ENCODE measurements at places on chromosomes 16 and 17.

- DNase-seq: peak; percentile 30
Measured at GRCh38 chr16:22161999-22162655, at the start of gene SDR42E2. Gene SDR42E2 (plus strand): TSS chr16:22162506. CDS start chr16:22165583, 3,077 bp downstream.

- no peak for DNase-seq
Measured at GRCh38 chr16:89431630-89432029, 58.7 kb downstream of the ANKRD11 start.

DNA sequence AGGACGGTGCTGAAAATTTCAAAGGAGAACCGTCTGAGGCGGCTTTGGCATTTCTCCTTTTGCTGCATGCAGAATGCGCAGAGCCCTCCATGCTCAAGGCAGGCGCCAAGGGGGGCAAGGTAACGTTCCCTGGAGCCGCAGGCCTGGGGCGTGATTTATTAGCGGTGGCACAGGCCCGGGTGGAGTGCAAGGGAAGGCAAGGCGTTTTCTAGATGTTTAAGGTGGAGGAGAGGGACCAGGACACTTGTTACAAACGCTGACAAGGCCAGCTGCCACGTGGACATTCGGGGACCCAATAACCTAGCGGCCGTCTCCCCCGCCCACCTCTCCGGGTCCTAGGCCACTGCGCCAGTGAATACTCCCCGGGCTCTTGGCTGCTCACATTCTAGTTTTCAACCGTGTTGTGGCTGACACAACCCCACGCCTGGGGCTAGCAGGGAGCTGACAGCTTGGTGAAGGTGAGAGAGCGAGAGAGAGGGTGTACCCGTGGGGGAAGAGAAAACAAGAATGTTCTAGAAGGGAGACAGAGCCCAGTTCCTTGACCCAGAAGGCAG, 250.1 kb downstream of the C16orf95 start:
- DNase-seq: no peak

DNA sequence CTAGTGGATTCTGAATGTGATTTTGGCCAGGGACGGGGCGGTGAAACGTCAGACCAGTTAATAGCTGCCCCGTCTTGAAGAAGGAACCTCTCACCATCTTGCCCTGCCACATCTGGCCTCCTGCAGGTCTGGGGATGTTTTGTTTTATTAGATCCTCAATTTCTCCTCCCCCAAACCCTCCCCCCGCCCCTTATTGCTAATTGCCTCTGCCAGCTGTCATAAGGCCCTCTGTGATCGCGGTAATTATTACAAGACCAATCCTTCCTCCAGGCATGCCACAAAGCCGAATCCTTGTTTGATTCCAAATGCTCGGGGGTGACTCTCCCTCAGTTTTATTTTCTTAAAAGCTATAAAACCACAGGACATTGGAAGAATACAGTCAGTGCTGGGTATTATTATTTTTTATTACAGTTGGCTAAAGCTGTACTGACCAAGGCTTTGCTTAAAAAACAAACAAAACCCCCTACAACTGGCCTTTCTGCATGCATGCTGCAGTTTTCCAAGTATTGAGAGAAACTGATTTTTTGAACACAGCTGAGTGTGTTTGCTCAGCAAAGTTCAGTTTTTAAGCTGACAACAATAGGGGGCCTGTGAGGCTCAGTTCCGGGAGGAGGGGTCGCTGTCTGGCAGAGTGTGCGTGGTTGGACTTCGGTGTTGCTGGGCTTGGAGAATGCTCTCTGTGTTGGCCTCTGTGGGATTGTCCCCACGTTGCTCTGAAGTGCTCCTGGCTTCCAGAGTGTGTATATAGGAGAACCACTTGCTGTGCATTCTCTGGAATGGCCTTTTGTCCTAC, 1.7 kb downstream of the KSR1 start:
- DNase-seq: no peak

DNA sequence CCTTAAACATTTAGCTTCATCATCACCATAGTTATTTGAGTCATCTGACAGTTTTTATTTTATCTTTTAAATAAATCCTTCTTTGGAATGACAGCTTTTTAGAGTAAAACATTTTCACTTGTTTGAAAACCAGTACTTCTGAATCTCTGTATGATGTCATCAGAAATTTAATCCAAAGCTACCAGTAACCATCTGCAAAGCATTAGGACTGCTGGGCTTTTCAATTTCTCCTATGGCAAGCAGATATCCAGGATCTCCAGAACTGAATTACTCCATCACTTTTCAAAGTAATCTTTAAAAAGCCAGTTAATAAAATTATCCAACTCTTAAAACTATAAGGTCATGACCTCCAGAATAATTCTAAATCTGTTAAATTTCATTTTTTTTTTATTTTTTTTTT, 51.5 kb downstream of the CHCT1 start:
- no peak for DNase-seq

GRCh38 chr17:59366773-59367656, 35.6 kb downstream of the YPEL2 start:
- DNase-seq: no peak

DNA sequence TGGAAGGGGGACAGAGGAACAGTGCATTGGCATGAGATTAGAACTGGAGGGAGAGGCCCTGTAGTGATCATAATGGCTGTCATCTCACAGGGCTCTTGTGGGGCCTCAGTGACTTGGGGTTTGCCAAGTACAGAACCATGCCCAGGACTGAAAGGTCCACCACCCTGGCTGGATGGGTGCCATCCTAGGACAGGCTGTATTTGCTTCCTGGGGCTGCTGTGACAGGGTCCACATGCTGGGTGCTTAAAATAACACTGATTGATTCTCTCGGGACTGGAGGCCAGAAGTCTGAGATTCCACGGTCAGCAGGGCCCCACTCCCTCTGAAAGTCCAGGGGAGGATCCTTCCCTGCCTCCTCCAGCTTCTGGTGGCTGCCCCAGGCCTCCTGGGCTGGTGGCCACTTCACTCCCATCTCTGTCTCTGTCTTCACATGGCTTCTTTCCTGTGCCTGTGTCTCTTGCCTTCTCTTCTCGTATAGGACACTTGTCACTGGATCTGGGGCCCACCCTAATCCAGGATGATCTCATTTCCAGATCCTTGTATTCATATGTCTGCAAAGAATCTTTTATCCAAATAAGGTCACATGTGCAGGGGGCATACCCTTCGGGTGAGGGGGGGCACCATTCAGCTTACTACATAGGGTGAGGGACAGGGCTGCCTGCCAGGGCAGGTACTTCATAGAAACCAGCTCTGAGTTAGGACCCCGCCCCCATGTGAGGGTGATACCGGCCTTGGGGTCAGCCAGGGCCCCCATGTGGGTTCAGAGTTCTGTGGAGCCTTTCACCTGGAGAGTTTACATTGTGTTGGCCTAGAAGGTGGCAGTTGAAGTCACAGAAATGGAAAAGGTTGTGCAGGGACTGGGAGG, 52.6 kb downstream of the USP22 start:
- DNase-seq: no peak

GRCh38 chr17:44005527-44006271, 1.3 kb downstream of the NAGS start:
- DNase-seq: no peak

GRCh38 chr17:5120036-5120435, 4.2 kb downstream of the USP6 start:
- no peak for DNase-seq

- no peak for DNase-seq
Measured at GRCh38 chr17:7250695-7251627, 573 bp downstream of the CTDNEP1 start.

- no peak for DNase-seq
Measured at GRCh38 chr17:48173191-48173984, 65.8 kb downstream of the SNX11 start.

DNA sequence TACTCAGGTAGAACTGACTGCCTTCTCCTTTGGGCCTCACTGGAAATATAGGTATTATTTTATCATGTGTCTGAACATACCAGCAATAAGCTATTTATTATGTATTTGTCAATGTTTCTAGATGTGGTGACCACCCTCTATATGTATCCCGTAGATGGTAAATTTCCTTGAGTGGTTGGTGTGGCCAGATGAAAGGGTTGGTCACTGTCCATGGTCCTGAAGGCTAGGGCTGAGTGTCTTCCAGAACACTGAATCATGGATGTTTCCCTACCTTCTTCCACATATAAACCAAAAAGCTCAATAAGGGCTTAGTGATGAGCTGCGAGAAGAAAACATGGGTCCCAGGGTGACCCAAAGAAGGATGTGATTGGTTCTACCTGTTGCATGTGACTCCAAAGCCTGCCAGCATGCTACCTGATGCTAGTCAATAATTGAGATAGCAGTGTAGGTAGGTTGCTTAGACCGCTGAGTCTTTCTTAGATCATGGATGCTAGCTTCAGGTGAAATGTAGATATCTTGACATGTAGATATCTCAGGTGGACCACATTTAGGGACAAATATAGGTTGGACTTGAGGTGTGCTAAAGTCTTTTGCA, 150.3 kb downstream of the ASIC2 start:
- DNase-seq: peak; percentile 14

DNA sequence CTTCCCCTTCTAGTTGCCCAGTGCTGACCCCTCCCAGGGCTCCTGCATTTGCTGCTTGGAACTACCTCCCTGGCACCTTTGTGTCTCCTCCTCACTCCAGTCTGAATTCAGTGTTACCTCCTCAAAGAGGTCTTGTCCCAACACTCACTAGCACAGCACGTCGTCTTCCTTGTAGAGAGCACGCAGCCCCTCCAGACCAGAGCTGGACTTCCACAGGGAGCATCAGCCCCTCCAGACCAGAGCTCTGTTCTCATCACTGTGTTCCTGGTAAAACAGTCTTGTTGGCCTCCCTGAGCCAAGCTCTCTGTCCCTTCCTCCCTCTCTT, 27.8 kb upstream of the MGAT5B start:
- no peak for DNase-seq

- no peak for DNase-seq
Measured at GRCh38 chr16:59573528-59574271, 839.6 kb upstream of the GOT2 start.

DNA sequence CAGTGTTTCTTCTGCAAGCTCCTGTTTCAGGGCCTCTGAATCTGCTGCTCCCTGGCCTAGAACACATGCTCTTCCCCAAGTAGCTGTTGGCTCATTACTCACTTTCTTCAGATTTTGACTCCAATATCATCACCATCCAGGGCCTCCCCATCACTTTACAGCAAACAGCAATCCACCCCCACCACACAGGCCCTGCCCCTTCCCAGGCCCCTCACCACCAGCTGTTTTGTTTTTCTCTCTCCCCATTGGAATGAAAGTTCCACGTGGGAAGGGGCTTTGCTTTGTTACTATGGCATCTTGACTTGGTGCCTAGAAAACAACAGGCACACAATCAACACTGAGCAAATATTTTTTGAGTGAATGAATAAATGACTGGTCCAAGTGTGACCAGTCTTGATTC, 4.0 kb downstream of the TMEM170A start:
- no peak for DNase-seq

- no peak for DNase-seq
Measured at GRCh38 chr16:89759746-89760340, 38.5 kb downstream of the ZNF276 start.

GRCh38 chr17:30062372-30062771, 54.2 kb upstream of the NSRP1 start:
- no peak for DNase-seq

- DNase-seq: no peak
Measured at GRCh38 chr16:74447578-74447977, 26.3 kb upstream of the CLEC18B start.

DNA sequence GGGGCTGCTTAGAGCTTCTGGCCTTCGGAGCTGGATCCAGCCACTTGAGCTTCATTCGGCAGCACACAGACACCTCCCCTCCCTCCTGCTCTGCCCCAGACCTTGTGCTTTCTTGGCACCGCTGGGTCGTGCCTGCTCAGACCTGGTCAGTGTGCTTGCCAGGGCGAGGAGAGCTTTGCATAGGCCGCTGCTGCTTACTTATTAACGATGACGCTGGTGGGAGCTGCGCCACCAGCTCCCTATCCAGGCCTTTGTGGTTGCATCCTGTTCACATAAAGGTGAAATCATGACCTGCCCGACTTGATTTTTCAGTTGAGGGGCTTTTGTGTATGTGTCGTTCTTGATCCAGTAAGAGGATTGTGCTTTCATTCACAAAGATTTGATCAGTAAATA, 101.1 kb downstream of the MSI2 start:
- no peak for DNase-seq

GRCh38 chr17:50439008-50439407, 13.0 kb downstream of the ACSF2 start:
- DNase-seq: no peak
